SK-N-MC (cell line): ENCODE measurements at places on chromosomes 2 and 18.

GRCh38 chr2:107108556-107108955, 222.6 kb upstream of the ST6GAL2 start:
- DNase-seq, result no peak

DNA sequence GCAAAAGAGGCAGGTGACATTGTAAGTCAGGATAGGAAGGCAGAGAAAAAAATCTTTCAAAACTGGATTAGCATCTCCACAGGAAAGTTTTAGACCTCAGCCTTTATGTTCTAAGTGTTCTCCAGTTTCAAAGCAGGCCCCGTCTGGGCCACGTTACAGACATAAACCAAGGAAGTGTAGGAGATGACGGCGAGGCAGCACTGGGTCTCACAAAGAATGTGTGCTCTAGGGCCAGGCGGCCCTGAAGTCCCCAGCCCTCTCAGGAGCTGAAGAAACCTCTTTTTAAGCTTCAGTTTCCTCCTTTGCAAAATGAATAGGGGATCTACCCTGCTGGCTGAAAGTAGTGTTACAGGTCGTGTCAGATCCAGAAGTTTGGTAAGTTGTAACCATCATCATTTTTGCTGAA, 81.7 kb downstream of the SPRED2 start:
- DNase-seq, result no peak

- no peak for DNase-seq
These were observed 10.7 kb downstream of the CAB39 start for GRCh38 chr2:230723363-230723762.

DNA sequence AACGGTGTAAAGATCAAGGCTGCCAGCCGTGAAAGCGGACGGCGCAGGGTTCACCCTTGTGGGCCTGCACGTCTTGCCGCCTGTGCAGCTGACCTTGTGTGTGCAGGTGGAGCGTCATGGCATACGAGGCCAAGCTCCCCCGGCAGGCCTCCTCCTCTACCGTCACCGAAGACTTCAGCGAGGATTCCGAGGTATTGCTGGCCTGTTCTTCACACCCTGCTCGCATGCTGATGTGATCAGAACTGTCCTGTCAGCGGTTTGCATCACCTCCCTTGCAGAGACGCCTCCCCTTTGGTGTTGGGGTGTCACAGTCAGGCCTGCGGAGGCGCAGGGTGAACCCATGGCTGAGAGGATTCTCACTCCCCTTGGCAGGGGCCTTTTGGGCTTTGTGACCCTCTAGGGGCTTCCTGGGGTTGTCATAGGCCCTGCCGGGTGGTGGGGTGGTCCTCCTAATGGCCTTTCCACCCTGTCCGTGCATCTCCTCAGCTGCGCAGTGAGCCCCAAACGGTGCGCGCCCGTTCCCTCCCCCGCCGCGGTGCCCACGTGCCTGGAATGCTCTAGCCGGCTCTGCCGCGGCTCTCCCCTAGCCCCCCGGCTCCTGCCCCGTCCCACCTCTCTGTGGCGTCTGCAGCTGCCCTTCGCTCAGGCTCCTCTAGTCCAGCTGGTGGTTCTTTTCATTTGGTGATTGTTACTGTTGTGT, 92.5 kb downstream of the DGKD start:
- DNase-seq, result no peak

GRCh38 chr18:28153485-28154065, 23.4 kb downstream of the CDH2 start:
- no peak for DNase-seq

GRCh38 chr2:105611333-105611637, 133.4 kb upstream of the NCK2 start:
- DNase-seq, result no peak

- no peak for DNase-seq
These were observed 160.5 kb upstream of the APCDD1 start for GRCh38 chr18:10293966-10294365.

GRCh38 chr2:126642031-126642430, 13.9 kb upstream of the GYPC start:
- no peak for DNase-seq

- no peak for DNase-seq
These were observed 124.1 kb downstream of the DNAH6 start for GRCh38 chr2:84640411-84640810.

- no peak for DNase-seq
These were observed 2019.4 kb upstream of the PIK3C3 start for GRCh38 chr18:39935598-39935997.

- DNase-seq, result no peak
These were observed 196.0 kb downstream of the ZEB2 start for GRCh38 chr2:144323946-144324345.

DNA sequence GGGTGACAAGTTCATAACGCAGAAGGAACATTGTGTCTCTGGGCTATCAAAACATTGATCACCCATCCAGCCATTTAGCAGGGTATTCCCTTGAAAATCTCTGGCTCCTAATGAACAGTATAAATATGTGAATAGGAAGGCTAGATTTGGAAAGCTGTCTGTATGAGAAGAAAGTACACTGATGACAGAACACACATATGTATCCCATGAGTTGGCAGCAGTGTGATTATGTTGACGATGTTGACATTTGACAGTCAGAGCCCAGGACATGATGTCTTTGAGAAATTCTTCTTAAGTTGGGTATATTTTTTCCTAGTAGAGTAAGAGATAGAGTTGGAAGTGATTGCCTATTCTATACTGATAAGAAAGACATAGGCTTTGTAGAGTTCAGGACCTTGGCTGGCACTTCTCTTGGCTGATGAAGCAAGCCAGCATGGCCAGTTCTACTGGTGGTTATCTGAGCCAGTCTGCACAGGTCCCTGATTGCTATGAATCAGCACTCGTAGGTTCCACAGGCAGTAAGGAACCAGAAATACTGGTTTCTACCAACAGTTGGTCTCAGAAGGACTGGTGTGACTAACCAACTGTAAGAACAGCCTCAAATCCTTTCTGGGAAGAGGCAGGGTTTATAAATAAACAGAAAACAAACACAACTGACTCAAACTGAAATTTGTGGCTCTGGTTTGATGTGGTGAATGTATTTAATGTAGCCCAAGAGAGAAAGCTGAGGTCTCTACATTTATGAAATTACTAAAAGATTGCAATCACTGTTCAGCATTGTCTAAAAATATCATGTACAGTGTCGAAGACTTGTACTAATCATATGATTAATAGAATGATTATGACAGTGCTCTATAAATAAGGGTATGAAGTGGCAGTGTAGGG, 43.9 kb upstream of the RAPH1 start:
- no peak for DNase-seq

GRCh38 chr18:35121038-35121437, 79.8 kb downstream of the MAPRE2 start:
- no peak for DNase-seq

DNA sequence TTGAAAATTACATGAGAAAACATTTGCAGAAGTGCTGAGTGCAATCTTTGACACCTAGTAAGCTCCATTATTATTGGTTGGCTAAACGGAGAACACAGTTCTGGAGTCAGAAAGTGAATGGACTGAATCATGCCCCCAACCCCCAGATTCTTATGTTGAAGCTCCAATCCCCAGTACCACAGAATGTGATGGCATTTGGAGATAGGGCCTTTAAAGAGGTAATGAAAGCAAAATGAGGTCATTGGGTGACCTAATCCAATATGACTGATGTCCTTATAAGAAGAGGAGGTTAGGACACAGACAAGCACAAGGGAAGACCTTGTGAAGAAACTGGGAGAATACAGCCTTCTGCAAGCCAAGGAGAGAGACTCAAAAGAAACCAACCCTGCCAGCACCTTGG, 200.9 kb upstream of the EPAS1 start:
- DNase-seq, result no peak

DNA sequence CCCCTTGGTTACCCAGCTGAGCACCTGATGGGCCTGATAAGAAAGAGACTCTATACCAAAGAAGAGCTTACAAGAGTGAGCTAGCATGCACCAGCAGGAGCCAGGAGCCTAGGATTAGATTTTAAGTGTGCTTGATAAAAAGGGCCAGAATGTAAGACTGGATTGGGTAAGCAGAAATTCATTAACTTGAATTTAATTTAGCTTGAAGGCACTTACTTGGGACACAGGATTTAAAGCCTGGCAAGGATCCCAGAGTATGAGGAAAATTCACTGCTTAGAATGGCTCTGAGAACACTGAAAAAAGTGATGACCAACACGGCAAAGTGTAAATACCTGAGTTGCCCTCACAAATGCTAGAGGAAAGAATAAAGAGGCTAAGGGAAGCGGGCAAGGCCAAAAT, 91.3 kb upstream of the RBBP8 start:
- no peak for DNase-seq

DNA sequence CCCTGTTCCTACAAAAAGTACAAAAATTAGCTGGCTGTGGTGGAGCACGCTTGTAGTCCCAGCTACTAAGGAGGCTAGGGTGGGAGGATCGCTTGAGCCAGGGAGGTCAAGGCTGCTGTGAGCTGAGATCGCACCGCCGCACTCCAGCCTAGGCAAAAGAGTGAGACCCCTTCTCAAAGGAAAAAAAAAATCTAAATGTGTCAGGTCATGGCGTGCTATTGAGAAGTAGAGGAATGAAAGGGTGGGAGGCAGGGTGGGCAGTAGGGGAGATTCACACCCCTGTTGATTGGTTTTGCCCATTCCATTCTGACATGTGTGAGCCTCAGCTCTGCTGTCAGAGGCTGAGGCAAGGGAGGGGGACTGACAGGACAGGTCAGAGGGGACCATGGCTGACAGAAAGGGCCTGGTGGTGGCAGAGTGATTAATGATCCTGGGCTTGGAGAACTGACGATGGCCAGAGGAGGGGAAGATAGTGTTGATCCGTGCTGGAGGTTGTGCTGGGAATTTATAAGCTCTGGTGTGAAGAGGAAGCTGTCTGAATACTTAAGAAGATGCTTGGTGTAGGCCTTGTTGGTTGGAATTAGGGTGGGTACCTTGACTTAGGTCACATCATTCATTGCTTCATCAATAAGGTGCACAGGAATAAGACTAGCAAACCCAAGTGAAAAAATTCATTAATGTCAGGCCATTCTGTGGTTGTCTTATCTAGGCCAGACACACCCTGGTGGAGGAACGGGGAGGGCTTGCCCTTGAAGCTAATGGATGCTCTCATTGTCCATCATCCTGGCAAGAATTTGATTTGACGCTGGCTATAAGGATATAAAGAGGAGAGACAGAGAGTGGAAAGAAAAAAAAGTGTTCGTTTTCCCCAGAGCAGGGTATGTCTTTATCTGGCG, 19.1 kb upstream of the SMARCAL1 start:
- no peak for DNase-seq

DNA sequence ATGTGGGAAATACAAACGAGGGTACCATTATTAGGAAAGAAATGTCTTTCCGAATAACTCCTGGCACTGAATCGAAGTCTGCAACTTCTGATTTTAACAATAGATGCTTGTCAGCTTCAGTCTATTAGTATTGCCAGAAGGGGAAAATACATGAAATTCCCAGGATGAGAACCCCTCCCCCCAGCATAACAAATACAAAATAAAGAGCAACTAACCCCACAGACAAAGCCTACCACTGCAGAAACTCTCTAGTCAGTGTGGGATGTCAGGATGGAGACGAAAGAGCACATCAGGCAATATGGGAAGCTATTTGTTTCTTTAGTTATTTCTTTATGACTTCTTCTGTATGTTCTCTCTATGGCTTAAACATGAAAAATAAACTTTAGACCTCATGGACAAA, 365.0 kb upstream of the CDH2 start:
- no peak for DNase-seq

DNA sequence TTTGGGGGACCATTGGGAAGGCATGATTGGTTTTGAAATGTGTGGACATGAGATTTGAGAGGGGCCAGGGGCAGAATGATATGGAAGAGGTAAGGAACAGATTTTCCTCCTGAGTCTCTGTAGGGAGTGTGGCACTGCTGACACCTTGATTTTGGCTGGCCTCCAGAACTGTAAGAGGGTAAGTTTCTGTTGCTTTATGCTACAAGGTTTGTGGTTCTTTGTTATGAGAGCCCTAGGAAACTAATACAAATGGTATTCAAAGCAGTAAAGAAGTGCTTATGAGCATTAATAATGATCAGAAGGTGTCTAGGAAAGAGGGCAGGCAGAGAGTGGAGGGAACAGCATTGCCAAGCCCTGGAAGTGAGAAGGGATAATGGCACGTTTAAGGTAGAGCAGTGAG, 574.3 kb upstream of the NXPH2 start:
- DNase-seq, result no peak

DNA sequence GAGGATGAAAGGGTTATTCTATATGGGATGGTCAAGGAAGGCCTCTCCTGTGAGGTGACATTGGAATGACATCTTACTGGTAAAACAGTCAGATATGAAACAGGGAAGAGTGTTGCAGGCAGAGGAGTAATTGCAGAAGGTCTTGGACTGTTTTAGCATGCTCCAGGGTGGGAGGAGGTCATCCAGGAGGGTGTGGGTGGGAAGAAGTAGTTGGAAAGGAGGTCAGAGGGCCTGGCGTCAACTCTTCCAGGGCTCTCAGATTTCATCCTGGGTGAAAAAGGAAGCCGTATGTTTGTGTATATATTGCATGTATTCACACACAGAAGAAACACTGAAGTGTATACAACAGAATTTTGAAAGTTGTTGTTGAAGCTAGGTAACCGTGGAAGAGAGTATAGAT, 48.2 kb downstream of the ATP9B start:
- DNase-seq, result no peak

- DNase-seq, result no peak
These were observed 106.9 kb downstream of the OSR1 start for GRCh38 chr2:19251554-19251953.

DNA sequence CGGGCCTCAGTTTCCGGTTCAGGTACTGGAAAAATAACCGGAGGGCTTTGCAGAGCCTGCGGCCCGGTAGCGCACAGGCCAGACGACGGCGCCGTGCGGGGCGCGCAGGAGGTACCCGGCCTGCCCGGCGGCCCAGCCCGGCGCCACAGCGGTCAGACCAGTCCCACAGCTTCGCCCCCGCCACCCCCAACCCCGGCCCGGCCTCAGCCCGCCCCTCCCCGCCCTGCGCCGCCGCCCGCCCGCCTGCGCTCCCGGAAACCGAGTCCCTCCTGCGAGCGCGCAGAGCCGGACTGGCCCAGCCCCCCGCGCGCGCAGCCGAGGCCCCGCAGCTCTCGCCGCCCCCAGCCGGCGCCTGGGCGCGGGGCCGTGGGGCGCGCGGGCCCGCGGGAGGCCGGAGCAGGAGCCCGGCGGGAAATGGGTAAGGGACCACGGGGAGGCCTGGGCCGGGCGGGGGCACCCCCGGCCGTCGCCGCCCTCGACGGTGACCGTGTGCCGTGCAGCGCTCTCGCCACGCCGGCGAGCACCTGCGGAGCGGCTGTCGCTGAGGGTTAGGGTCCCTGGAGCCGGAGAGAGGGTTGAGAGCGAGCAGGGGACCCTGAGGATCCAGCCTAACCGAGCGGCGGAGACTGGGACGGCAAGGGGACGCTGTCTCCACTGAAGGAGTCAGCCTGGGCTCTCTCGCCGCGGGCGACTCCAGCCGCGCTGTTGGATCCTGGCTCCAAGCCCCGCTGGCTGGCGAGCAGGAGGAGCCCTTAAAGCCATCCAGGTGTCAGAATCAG, 16.5 kb upstream of the PSD4 start:
- DNase-seq, result no peak

DNA sequence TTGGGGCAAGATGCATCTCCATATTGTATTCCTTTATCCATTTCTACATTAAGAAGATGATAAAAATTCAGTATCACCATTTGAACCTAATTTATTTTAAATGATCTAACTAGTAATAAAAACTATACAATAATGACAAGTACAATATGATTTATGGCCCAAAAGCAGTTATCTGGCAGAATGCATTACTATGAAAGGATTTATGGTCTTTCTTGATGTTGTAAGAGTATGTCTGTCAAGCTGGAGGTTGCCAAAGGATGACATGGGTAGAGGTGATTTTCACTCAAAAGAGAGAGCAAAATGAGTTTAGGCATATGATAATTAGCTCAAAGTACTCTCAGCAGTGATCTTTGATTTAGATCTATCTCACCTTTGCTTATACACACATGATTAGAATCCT, 54.2 kb upstream of the MAP2 start:
- DNase-seq, result no peak

GRCh38 chr2:146870691-146871090, 974.1 kb upstream of the ACVR2A start:
- no peak for DNase-seq
